Activated gamma-delta T cell treated with Interleukin-2 at 50 U/mL for 16 hours (primary cell): ENCODE measurements at places on chromosomes 6 and 20.

DNA sequence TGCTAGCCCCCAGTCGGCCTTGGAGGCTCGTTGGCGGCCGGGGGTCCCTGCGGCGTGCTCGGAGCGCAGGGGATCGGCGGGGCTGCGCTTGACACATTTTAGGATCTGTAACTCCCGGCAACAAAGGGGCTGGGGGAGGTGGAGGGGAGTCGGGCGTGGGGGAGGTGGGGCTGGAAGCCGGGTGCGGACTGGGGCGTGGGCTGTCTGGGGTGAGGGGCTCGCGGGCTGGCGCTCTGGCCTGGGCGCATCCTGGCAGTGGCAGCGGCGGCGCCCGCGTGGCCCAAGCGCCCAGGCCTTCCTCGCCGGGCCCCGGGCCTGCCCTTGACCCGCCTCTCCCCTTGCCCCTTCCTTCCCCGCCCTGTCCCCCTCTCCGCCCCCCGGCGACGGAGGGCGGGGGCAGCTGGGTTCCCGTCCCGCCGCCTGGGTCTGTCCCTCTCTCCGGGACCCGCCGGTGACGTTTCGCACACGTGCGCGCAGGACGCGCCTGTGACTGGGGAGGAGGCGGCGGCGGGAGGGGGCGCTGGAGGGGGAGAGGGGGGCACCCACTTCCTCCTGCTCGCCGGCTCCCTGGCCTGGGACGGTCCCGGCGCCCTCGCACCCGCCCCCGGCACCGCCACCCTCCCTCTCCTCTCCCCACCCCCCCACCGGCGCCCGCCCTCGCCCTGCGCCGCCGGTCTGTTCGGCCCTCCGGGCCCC is 1.5 kb downstream of the E2F3 start:
- DNase-seq: peak; percentile 82

DNA sequence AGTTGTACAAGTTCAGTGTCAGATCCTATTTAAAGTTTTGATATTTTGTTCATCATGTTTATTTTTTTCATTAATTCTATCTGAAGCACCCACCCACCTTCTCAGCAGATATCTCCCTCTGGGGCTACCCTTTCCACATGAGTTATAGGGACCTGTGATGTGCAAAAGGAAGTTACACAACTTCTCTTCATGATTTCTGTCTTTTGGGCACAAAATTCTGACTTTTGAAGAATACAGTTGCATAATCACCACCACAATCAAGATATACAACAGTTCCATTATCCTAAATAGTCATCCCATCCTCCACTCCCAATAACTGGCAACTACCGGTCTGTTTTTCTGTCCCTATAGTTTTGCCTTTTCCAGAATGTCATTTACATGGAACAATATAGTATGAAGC is 13.8 kb upstream of the FUCA2 start:
- DNase-seq: no peak

- DNase-seq: peak; percentile 78
Observed at GRCh38 chr6:33856655-33857054, 52.9 kb upstream of the MLN start.

DNA sequence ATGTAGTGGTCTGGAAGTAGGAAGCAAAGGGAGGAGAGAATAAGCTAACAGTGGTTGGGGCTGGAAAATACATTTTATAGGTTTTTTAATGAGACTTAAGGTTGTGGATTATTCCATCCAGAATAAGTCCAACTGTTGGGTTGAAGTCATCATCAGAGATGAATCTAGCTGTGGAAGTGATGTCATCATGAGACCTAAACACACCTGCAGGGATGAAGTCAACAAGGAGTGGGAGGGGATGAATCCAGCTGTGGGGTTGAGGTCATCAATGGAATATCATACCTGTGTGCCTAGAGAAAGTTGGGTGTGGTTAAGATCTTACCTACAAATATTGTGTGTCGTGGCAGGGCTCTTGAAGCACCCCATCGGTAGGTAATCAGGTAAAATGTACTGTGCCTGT is 730.7 kb downstream of the RFPL4B start:
- no peak for DNase-seq

DNA sequence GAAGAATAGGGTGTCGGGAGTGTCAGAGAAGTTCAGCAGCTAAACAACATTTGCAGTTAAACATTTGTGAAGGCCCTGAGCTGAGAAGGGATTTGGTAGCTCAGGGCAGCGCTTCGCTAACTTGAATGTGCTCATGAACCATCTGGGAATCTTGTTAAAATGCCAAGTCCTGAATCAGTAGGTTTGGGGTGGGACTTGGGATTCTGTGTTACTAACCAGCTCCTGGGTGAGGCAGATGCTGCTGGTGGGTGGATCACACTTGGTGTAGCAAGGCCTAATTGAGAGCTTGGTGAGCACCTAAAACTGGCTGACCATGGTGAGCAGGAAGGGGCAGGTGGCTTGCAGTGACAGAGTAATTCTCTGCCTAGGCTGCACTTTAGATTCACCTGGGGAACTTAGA is 5.9 kb downstream of the PTPRA start:
- DNase-seq: no peak

- no peak for DNase-seq
Observed at GRCh38 chr20:2984028-2984501, 59.4 kb upstream of the GNRH2 start.

DNA sequence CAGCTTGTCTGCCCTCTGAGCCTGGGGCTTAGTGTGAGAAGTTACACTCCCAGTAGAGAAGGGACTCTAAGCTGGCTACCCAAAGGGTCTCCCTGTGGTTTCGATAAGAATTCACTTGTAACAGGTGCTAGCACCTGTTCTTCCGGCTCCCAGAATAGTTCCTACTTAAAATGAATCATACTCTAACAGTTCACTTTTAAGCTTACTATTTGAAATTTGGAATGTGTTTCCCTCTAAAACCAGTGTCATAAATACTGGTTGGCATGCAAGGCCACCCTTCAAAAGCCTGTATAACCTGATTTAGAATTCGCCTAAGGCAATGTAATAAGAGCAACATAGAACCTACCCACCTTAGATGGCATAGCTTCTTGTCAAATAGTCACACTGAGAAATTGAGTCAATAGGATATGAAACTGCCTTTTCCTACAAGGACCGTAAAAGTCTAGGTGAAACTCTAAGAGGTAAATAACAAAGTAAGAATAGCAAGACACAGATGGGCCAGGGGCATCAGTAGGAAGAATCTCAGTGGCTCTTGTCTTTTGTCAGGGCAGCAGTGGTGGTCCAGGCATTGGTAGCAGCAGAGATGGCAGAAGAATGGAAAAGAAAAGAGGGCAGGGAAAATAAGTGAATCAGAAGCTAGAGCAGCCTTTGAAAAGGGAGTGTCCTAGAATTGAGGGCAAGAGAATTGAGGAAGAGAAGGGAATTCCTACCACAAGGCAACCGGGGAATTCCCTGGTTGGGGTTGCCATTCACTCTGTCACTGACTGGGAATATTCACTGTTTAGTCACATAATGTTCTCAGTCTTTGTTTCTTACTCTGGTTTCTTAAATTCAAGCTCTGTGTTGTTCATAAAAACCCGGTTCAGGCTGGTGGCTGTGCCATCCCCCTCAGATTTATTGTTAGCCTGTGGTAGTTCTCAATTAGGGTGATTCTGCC is 91.5 kb downstream of the HIVEP2 start:
- DNase-seq: no peak

GRCh38 chr6:159715166-159715565 is 12.1 kb upstream of the WTAP start:
- no peak for DNase-seq

DNA sequence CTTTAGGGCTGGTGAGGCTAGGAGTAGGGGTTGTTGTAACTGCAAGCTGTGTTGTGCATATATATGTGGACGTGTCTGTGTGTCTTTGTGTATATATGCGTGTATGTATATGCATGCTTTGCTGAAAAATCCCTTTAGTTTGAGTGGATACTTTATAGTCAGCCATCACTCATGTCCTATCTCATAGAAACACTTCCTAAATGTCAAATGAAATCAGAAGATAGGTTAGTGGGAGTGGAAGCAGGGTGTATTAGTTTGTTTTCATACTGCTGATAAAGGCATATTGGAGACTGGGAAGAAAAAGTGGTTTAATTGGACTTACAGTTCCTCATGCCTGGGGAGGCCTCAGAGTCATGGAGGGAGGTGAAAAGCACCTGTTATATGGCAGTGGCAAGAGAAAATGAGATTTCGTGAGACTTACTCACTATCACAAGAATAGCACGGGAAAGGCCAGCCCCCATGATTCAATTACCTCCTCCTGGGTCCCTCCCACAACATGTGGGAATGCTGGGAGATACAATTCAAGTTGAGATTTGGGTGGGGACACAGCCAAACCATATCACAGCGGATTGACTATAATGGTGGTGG is 131.1 kb downstream of the JARID2 start:
- no peak for DNase-seq

GRCh38 chr6:80316686-80317231 is 210.3 kb downstream of the BCKDHB start:
- no peak for DNase-seq

DNA sequence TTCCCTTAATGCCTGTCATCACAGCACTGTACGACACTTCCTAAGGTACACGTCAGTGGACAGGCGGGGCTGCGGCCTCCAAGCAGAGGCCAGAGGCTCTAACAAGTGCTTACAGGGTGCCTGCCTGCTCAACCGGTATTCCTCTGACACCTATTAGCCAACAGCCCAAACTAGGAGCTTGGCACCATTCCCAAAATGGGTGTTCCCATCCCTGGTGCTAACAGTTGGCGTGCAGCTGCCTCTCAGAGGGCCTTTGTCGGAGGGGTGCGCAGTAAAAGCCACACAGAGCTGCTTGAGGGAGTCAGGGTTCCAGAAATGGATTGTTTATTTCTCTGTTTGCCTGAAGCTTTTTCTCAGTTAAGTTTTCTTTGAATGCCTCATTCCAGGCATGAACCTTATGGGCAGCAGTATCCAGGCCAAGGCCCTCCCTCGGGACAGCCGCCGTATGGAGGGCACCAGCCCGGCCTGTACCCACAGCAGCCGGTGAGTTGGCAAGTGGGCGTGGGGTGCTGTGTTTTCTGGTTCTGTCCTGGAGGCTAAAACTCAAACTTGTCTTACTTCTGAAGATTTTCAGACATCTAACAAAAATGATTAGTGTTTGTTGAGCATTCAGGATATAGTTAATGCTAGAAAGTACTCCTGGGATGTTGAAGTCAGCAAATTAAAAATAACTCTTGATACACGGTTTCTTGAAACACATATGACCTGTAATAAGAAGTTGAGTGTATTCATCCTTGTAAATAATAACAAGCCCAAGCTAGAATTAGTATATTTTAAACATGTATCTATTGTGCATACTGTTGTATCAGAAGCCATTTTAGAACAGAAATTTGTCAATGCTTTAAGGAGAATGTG is 124.7 kb downstream of the TMEM242 start:
- no peak for DNase-seq

- no peak for DNase-seq
Observed at GRCh38 chr6:24825130-24825630, 26.5 kb upstream of the ARMH2 start.

DNA sequence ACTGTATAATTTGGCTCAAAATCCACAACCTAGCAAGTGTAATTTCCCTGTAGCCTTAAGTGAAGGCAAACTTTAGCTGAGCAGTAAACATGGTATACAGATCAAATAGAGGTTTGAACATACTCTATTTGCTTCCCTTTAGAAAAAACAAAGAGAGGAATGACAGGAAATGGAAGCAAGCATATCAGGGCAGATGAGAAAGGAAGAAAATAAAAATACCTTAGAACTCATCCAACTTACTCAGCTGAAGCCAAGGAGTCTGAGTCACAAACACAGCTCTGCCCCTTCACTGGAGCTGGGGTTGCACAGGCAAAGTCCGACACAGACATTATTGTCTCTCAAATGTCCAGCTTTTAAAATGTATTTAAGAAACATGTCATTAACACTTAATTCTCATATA is 379.9 kb upstream of the IRAK1BP1 start:
- no peak for DNase-seq
